Lung (tissue), 17 donors: ENCODE measurements at places on chromosomes 2 and 18. TPM values are rescaled to one million over a fixed set of nuclear protein-coding genes. Genes with fewer than 3 reads are reported as not detected.

GRCh38 chr2:42132191-42132965 is 36.8 kb upstream of the EML4 start:
- peak; percentile 63 for DNase-seq

- no peak for DNase-seq
These were observed 5.8 kb upstream of the MYOM1 start for GRCh38 chr18:3225588-3225987.

GRCh38 chr2:31314761-31315160 is 80.8 kb downstream of the EHD3 start:
- no peak for DNase-seq

- DNase-seq = no peak
These were observed 39.2 kb upstream of the RNU4ATAC start for GRCh38 chr2:121491518-121491917.

- no peak for DNase-seq
These were observed 44.4 kb downstream of the PTPN2 start for GRCh38 chr18:12839526-12840196.

DNA sequence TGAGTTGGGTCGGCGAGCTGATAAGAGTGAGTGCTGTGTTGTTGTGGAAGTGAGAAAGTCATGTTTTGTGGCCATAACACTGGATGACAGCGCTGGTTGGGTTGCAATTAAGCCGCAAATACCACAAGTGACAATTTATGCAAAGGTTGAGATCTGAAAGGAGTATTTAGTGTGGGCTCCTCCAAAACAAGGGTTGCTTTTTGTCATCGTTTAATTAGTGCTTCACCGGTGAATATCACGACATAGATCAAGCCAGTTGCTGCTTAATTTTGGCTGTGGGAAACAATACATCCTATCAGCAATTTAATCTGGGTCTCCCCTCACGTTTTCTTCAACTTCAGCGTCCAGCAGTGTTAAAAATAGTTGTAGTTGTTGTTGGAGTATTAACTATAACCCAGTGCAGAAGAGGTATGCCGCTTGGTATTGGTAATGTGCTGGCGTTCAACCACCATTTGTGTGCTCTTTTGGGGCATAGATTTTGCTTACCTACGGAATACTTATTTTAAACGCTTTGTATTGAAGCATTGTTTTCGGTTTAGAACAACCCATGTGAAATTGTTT is 662 bp downstream of the ACVR2A start:
- peak; percentile 44 for DNase-seq

DNA sequence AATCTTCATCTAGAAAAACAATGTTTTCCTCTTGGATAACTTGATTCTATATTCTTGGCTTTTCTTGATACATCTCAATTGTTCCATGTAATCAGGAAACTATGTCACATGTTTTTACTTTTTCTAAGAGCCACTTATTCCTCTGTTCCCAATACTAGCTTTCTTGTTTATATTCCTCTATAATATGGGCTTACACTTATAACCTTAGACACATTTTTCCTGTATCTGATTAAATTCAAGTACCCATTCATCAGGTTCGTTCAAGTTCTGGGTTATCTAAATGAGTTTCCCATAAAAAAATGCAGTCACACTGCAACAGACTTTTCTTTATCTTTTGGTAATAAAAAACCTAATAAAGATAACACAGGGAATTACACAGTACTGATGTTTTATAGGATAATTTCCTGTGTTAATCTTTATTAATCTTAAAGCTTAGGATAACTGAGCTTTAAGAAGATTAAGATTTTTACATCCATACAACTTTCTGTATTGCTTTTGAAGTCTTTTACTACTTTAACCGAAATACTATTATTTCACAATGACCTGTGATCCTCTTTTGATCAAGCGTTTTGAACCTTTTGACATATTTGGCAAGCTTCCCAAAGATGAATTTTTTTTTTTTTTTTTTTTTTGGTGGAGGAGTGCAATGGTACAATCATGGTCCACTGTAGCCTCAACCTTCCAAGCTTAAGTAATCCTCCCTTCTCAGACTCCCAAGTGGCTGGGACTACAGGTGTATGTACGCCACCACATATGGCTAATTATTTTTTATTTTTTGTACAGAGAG is 44.3 kb upstream of the C2orf66 start:
- peak; percentile 29 for DNase-seq

DNA sequence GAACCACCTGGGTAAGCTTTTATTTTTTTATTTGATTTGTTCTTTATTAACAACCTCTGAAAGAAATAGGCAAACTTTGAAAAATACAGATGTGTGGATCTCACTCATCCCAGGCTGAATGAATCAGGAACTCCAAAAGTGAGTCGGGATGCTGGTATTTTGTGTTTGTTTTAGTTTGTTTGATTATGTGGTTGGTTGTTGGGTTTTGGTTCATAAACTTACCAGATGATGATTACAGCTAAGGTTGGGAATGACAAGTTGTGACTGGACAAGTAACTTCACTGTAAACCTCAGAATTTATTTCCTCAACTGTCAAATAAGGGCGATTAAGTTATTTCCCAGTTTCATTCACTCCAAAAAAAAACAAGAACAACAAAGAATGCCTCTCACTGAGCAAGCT is 80.5 kb upstream of the KIF5C start:
- no peak for DNase-seq

GRCh38 chr18:55401638-55402191 is 186.3 kb downstream of the TCF4 start:
- DNase-seq = peak; percentile 80

- peak; percentile 70 for DNase-seq
These were observed 86.7 kb upstream of the RANBP2 start for GRCh38 chr2:108632332-108633160.

- DNase-seq = peak; percentile 39
These were observed 180.7 kb upstream of the ID2 start for GRCh38 chr2:8501061-8501720.

DNA sequence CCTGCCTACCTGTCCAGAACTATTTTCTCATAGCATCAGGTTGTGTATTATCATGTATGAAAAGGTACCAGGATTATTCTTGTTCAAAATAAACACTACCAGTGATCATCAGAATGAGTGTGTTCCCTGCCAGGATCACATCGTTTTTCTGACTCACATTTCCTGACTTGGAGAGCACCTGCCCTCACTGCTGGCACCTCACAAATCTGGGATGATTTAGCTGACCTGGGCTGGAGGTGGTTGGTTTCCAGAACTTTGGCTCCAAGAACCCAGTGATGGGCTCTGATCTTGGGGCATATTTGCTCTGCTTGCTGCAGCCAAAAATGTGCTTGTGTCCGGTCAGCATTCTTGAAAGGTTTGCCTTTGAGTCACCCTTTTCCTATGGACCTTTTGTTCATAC is 836.3 kb upstream of the ACVR2A start:
- no peak for DNase-seq

GRCh38 chr2:193776988-193777387 is 1582.3 kb upstream of the TMEFF2 start:
- DNase-seq = no peak

DNA sequence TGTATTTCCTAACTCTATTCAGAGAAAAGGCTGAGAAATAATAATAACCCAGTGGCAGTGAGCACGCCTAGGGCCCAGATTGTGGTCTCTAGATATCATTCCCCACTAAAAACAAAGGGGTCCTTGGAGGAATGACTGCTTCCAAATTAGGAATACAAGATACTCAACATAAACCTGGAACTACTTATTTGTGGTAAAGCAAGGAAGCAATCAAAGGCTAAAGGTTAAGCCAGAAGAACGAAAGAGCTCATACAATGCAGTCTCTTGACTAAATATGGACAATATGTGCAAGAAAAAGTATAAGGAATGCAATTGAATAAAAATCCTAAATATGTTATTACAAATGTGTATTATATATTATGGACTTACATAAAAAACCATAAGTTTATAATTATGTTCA is 253.5 kb upstream of the NRP2 start:
- DNase-seq = no peak

DNA sequence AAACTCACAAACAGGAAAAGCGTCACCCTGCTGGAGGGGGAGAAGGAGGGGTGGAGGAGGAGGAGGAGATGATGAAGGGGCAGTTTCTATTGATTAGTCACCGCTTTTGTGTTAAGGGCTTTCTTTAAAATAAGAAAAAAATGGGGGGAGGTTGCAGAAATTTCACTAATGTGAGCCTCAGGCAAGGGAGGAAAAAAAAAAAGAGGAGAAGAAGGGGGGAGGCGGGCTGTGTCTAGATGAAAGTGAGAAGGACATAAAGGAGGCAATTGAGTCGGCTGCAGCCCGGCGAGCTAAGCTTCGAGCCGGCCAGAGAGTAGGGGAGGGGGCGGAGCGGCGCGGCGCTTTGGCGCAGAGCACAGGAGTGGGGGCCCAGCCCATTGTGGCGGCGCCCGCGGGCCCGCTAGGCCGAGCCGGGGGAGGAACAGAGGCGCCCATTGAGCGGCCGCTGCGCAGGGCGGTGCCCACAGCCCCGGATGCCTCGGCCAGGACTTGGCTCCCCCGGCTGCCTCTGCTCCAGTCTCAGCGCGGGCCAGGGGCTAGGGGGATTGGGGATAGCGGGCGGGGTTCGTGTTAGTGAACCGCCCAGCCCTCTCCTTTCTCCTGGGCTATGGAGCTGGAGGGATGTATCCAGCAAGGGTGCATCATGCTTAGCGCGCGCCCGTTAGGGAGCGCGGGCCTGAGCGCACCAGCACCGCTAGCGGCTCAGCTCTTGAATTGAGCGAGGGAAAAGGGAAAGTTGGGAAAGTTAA is 7.9 kb downstream of the PAX3 start:
- peak; percentile 65 for DNase-seq

- DNase-seq = no peak
These were observed 161.8 kb downstream of the FAM210A start for GRCh38 chr18:13564579-13564978.

GRCh38 chr2:33670392-33670937 is 71.4 kb upstream of the FAM98A start:
- DNase-seq = no peak

DNA sequence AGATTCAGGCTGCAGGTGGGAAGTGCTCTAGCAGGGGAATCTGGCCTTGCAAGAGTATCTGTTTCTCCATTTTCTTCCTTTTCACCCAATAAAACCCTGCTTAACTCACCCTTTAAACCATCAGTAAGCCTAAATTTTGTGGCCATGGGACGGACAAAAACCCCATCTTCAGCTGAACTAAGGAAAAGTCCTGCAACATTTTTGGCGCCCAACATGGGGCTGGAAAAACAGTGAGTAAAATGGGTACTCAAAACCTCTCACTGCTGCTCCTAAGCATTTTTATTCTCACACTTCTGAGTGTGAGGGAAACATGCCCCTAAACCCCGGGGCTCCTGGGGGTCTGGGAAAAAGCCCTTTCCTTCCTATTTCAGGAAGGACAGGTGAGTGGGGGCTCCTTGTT is 414.3 kb downstream of the ZNF804A start:
- DNase-seq = no peak

GRCh38 chr2:108267101-108267500 is 21.6 kb upstream of the SULT1C2 start:
- DNase-seq = peak; percentile 61

DNA sequence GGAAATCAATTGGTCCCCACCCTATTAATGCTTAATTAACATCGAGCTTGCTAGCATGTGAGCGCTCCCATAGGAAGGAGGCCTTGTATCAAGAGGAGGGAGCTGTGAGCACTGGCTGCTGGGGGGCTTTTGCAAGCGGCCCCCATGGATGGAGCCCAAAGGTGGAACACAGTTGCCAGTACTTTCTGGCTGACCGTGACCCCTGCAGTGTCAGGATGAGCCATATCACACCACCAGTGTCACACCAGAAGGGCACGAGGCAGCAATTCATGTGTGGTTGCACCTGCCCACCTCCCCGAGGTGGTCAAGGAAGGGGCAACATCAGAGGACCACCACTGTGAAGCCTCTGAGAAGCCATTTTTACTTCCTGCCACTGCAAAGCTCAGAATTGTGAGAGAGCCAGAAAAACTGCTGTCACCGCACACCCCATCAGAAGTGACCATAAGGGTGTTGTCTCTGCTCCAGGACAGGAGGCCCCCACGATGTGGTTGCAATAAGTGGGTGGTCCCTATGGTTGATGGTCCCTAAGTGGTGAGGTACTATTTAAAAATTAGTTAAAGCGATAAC is 99.8 kb upstream of the RAB6C start:
- DNase-seq = no peak

DNA sequence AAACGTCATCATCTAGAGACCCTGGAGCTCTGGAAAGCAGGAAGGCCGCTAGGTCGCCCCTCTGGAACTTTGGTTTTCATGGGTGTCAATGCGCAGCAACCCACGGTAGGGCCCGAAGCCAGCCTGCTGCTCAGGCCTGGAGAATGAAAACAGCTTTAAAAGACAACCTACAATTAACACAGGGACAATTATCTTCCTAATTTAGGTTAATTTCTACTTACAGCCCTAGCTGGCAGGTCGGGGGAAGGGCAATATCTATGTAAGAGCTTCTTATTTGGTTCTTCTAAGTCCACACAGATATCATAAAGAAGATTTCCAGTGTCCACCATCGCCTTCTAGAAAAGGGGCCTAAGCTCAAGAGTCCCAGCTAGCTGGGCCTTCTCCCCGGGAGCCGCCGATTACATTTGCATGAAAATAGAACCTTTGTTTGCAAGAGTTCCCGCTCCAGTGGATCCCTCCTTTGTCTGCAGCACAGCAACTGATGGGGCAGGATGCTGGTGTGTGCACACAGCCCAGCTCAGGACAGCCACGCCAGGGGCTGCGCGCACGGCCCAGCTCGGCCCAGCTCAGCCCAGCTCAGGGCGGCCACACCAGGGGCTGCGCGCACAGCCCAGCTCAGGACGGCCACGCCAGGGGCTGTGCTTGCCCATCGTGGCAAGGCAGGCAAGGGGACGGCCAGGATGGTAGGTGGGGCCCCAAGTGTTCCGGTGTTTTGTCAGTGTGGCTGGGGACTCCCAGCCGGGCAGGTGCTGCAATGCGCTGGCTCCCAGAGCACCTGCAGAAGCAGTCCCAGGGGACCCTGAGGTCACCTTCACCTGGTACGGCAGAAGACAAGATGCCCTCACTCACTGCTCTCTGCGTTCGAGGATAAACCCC is 109.1 kb downstream of the HDAC4 start:
- no peak for DNase-seq

DNA sequence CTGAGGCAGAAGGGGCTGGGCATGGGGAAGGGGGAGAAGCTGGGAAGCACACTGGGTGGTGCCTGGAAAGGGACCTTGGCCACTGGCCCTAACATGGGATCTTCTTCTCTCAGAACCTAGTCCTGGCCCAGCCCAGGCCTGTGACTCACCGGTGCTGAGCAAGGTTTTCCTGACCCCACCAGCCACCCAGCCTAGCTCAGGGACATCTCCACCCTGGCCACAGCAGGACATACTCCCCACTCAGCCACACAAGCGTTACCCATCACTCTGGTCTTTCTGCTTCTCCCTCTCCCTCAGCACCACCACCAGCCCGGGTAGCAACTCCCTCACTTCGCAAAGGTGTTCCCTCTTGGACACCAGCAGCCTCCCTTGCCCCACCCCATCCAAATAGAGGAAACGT is 22.8 kb downstream of the TNS1 start:
- no peak for DNase-seq

DNA sequence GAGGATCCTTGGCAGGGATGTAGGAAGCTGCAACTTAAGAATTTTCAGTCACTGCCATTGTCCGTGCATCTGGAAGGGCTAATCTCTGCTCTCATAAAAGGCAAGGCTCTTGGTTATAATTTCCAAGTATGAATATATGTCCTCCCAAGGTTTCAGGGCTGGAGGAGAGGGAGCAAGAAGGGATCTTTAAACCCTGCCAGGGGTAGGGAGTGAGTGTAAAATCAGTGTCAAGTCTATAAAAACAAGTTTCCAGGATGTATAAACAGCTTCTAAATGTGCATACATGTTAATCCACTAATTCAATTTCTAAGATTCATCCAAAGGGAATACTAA is 110.2 kb upstream of the CYRIA start:
- no peak for DNase-seq

ZBTB7C gene
- total RNA-seq = 10.9 TPM

TOGARAM2 gene
- 19.8 TPM for total RNA-seq

SFT2D3 gene
- total RNA-seq = 7.1 TPM

FEV gene
- not detected for total RNA-seq

SALL3 gene
- 0.28 TPM for total RNA-seq

ACMSD gene
- not detected for total RNA-seq

RNF125 gene
- 4.8 TPM for total RNA-seq
